ENCODE measurements at places on chromosomes 6 and 20.

DNA sequence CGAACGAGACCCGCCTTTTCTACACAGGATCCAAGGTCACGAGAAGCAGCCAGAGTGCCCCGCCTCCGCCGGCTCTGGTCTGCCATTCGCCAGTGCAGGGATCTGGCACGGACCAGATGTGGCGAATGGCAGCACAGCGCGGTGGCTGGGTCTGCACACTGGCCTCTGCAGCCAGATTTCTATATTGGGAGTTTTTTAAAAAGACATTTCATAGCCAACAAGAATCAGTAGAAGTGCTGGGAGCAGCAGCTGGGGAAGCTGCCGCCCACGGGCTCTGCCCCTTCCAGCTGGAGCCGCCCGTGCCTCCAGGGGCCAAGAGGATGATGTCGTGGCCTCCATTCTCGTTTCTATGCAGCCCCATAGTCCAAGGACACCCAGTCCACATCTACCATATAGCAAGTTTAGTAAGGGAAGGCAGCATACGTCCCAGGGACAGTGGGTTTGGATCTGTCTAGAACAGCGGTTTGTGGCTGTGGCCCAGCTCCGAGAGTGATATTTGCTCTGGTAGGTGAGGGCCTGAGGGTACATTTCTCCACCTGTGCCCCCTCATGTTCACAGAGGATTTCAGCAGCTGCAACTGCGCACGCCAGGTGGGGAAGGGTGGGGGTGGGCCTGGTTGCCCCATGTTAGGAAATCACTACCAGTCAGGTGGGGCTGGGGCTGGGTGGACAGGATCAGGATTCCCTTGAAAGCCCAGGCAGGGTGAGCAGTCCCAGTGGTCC lies 333.7 kb downstream of the ZFAND3 start:
- no peak for DNase-seq

- no peak for DNase-seq
These were observed at the start of gene MARCKS for GRCh38 chr6:113856625-113857555. TSS of gene MARCKS (plus strand) at chr6:113857345. CDS start at chr6:113857746, 401 bp downstream.

- no peak for DNase-seq
These were observed 66.0 kb downstream of the GRM4 start for GRCh38 chr6:34079899-34080298.

- no peak for DNase-seq
These were observed 2.8 kb upstream of the VSX1 start for GRCh38 chr20:25084626-25085187.

- DNase-seq = no peak
These were observed 46.1 kb downstream of the TBX18 start for GRCh38 chr6:84718038-84718955.

GRCh38 chr6:4133941-4134838 lies 1.2 kb downstream of the ECI2 start:
- no peak for DNase-seq

- DNase-seq = no peak
These were observed 123.6 kb upstream of the TNFAIP3 start for GRCh38 chr6:137743493-137743892.

DNA sequence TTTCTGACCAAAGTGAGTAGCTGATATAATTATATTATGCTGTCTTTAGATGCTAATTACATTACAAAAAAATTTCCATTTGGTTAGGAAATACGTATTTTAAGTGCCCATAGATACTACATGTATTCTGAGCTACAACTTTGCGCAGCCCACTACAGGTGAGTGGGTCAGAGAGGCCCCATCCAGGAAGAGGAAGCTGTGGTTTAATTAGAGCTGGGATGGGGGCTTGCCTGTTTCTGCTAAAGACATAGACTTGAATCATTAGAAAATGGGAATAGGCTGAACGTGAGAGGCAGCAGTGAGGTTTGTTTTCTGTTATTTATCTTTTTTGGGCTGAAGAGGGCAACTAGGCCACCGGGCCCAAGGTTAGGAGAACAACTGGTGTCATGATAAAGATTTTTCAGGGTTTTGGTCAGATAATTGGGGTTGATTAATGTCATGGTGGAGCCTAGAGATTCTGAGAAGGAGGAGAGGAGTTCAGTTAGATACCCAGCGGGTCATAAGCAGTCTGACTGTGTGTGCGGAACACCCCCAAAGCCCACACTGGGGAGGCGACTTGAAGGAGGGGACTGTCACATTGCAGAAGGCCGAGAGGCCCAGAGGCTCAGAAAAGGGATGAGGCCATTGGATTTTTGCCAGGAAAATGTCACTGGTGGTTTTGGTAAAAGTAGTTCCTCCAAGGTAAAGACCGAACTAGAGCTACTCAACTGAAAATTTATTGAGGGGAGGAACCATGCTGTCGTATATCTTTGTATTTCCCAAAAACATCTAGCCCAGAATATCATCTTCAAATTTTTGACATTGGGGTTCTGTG lies 14.5 kb upstream of the IRF4 start:
- DNase-seq = no peak

DNA sequence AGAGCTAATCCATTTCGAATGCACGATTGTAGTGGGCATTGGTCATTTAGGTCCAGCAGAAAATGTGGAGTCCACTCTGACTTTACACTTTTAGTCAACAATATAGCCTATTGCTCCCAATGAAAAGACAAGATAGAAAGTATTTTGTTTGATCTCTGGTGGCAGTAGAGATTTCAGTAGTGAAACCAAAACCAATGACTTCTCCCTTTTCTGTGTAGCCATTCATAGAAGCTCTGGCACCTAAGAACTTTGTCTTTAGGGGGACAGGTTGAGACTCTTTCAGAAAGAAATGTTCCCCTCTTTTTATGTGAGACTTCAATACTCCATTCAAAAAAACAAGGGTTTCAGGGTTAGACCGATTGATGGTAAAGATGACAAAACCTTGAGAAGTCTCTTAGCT lies 510.8 kb upstream of the POU3F2 start:
- no peak for DNase-seq

GRCh38 chr6:134733801-134734200 lies 216.1 kb downstream of the ALDH8A1 start:
- no peak for DNase-seq

- no peak for DNase-seq
These were observed 3.5 kb upstream of the GHRH start for GRCh38 chr20:37265152-37265551.

DNA sequence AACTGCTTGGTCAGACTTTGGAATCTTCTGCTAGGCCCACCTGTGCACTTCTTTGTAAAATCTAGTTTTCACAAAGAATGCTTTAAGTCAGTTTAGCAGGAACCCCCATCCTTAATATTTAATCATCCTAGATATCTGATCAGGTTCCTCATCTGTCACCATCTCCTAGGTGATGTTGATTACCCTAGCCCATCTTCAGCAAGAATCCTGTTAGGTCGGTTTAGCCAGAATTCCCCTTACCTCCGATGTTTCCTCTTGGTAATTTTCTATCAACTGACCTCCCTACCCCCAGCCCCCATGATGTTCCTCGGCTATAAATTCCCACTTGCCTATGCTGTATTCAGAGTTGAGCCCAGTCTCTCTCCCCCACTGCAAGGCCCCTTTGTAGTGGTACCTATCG lies 2.7 kb upstream of the ZNF341 start:
- DNase-seq = no peak

- DNase-seq = no peak
These were observed 368.5 kb downstream of the HTR1B start for GRCh38 chr6:77094821-77095220.

GRCh38 chr6:72386324-72386723 lies 235.5 kb upstream of the KCNQ5 start:
- DNase-seq = no peak

DNA sequence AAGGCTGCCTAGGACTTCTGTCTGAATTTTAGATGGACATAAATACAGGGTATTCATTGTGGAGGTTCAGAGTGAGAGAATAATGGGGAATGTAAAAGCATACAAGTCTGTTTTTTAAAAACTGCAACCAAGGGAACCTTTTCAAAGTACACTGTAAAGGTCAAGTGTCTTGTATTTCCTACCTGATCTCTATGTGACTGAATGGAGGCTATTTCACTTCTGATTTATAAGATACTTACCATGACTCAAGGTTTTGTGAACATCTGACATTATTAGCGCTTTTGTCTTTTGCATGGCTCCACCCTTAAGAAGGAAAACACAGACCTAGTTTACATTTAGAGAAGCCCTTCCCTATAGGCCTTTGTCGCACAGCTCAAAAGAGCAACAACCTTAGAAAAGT lies 126.5 kb downstream of the ZFAND3 start:
- DNase-seq = no peak

- no peak for DNase-seq
These were observed 58.1 kb upstream of the EPB41L1 start for GRCh38 chr20:36096435-36096834.

- DNase-seq = no peak
These were observed 2.2 kb downstream of the SLC22A2 start for GRCh38 chr6:160256445-160256844.

GRCh38 chr6:169620171-169621130 lies 81.4 kb downstream of the WDR27 start:
- no peak for DNase-seq

- DNase-seq = no peak
These were observed 41.7 kb downstream of the PTCHD4 start for GRCh38 chr6:48069280-48069679.

DNA sequence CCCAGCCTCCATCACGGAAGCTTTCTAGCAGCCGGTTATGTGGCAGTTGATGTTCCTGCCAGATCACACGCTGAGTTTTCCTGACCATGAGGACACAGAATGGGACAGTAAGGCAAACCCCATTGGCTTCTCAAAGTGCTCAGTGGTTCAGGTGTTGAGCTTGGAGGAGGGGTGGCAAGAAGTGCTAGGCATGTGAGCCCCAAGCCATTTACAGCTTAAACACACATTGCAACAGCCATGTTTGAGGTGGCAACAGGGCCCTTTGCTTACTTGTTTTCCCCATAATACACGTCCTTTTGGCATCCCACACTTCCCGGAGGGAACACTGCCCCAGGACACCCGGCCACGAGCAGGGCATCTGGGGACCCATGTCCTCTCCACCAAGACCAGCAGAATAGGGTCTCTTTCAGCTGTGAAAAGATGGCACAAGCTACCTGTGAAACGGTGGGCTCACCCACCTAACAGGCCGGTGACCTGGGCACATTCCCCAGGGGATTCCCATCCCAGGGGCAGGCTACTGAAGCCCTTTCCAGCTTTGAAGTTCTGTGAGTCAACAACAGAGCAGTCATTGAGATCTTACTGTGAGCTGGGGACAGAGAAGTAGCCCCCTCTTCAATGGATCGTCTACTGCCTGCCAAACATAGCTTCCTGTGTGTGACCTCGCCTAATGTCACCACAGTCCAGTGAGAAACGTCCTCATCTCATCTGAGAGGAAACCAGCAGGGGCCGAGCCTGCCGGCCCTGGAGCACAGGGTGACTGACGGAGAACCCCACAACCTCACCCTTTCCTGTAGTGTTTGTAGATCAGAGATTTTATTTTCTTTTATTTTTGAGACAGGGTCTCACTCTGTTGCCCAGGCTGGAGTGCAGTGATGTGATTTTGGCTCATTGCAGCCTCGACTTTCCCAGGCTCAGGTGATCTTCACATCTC lies 4.0 kb upstream of the TLDC2 start:
- no peak for DNase-seq

GRCh38 chr6:46381057-46381456 lies 110.2 kb downstream of the RCAN2 start:
- DNase-seq = no peak

- no peak for DNase-seq
These were observed 165.0 kb downstream of the TBC1D7 start for GRCh38 chr6:13163161-13163944.

DNA sequence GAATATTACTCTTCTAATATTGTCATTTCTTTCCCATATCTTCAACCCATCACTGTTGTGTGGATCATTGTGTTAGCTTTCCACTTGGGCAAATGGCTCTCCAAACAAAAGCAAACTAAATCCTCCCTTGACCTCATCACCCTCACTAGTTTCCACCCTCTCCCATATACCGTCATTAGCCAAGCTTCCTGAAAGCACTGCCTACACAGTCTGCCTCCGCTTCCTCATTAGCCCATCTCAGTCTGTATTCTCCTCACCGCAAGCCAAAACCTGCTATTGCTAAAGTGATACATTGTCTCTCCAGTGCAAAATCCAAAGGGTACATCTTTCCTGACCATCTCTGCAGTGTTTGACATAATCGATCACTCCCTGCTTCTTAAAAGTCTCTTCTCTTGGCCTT lies 212.6 kb downstream of the CLIC5 start:
- no peak for DNase-seq

DNA sequence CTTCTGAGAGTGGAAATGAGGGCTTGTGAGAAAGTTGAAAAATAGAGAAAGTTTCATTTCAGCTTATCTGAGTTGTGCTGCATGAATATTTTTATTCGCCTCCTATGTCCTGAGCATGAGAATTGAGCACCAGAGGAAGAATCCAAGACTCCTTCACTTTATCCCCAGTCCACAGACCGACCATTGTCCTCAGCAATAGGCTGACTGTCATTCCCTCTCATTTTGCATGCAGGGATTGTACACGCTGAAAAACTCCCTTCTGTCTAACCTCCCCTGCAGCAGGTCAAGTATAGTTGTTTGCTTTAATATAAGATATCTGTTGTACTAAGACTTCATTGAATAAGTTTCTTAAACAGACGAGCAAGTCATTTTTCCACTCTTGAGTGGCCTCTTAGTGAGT lies 437.6 kb downstream of the PRKN start:
- DNase-seq = no peak

DNA sequence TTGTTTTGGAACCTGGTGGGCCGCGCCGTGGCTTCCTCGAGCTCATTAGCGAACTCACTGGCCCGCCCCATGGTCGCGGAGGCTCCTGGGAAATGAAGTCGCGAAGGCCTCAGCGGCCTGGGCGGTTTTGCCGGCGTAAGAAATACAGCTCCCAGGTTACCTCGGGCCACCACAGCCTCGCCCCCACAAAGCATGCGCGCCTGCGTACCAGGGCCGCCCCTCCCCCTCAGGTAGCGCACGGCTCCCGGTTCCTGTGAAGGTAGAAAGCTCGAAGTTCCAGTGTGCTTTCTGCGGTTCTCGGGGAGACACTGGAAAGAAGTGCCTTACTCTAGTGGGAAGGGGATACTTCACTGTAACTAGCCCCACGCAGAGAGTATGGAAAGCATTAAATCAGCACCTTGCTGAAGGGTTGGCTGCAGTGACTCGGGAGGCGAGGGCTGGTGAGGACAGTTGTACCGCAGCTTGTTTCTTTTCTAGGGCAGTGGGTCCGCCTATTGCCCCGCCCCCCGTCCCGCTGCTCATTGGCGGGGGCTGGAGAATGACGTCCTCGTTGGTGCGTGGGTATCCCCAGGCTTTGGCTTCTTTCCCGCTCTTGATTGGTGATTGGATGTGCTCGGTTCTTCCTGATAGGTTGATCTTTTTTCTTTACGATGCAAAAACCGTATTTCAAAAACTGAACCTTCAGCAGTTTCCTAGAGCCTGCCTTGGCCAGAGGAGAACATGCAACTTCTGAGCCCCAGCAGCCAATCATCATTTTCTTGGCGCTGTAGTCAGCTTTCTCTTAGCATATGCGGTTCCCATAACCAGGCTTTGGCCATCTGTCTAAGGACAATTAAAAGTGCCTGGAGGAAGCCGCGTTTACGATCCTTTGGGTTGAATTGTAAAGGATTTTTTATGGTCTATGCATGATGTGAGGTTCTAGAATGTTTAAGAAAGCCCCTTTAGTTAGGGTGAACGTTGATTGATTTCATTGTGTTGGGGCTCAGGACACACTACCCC lies at the start of gene CDK19:
Gene CDK19, minus strand, starts transcription at position 59 of the 999 bp plus-strand sequence. CDS start 333 bp downstream, outside the sequence.
- DNase-seq = peak; percentile 95
